Activated T-helper 2 cell treated with anti-CD3 and anti-CD28 coated beads, Interferon-gamma antibody, Interleukin-2, Interleukin-4, amounts not matched to agents 10 μg/mL and 5 μg/mL and 100 μg/mL, durations not matched to agents 14 hours and 24 hours and 36 hours (primary cell): ENCODE measurements at places on chromosomes 13 and 19.

DNA sequence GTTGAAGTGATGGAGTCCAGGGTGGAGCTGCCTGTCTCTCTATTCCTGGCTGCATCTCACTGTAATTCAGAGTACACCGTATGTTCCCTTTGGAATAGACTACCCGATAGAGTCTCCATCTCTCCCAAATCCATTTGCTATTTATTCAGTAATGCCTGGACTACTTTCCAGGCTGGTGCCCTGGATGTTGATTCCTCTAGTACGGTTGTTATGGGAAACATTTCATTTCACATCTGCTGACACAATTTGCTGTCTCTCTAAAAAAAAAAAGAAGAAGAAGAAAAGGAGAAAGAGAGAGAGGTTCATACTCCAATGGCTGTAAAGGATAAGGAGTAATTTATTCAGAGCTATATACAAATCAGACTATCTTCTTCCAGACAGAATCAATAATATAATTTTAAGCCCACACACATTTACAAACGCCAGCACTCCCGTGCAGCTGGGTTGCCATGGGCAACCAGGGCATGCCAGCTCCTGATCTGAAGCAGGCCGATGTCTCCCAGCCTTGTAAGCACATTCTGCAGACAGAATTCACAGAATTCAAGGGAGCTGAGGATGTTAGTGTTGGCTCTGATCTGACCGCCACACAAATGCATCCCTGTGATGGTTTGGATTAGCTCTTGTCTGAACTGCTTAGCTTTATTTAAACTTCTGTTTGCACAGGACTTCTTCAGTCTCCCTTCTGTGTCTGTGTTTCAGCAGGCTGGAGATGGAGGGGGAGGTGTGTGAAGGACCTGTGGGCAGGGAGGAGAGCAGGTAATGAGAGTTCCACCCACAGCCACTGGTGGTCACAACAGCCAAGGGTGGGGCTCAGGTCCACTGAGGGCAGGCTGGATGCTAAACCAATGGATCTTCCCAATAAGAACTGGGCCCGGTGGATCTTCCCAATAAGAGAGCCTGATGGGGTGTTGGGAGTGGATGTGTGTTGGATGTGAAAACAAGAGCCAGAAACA, 66.0 kb downstream of the TEX26 start:
- no peaks in the 10 kb centered on the region for H3K4me1 ChIP-seq
- peaks cover 23% of the 10 kb centered on the region for H3K27me3 ChIP-seq

GRCh38 chr19:6914321-6914720, 26.9 kb downstream of the ADGRE1 start:
- DNase-seq = no peak
- no peaks in the 10 kb centered on the region for H3K4me1 ChIP-seq
- H3K27me3 ChIP-seq = no peaks in the 10 kb centered on the region
- no peak overlapping the region for H3K4me3 ChIP-seq
- peaks cover 6% of the 10 kb centered on the region for H3K36me3 ChIP-seq

DNA sequence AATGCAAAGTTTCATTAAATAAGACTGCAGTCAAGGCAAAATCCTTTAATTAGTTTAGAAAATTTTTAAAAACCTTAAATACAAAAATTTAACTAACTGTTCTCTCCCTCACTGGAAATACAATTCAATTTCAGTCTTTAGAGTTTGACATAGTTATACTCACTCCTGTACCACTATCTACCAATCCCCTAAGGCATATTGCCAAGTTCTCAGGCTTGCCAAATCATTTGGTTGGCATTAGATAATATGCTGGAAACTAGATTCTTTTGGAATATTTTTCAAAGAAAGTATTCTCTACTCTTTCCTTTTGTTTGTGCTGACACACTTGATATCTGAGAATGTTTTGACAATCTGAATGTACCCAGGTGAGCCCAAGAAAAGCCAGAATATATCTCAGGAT, 77.2 kb downstream of the TSC22D1 start:
- H3K4me1 ChIP-seq = no peaks in the 10 kb centered on the region
- H3K27ac ChIP-seq = no peak overlapping the region
- no peaks in the 10 kb centered on the region for H3K27me3 ChIP-seq
- no peaks in the 10 kb centered on the region for H3K36me3 ChIP-seq
- no peak overlapping the region for H3K4me3 ChIP-seq

- H3K36me3 ChIP-seq = no peaks in the 10 kb centered on the region
- peaks cover 11% of the 10 kb centered on the region for H3K4me1 ChIP-seq
- DNase-seq = no peak
- H3K27me3 ChIP-seq = no peaks in the 10 kb centered on the region
- no peak overlapping the region for H3K4me3 ChIP-seq
Observed at GRCh38 chr13:24631922-24632321, 48.3 kb upstream of the ATP12A start.

DNA sequence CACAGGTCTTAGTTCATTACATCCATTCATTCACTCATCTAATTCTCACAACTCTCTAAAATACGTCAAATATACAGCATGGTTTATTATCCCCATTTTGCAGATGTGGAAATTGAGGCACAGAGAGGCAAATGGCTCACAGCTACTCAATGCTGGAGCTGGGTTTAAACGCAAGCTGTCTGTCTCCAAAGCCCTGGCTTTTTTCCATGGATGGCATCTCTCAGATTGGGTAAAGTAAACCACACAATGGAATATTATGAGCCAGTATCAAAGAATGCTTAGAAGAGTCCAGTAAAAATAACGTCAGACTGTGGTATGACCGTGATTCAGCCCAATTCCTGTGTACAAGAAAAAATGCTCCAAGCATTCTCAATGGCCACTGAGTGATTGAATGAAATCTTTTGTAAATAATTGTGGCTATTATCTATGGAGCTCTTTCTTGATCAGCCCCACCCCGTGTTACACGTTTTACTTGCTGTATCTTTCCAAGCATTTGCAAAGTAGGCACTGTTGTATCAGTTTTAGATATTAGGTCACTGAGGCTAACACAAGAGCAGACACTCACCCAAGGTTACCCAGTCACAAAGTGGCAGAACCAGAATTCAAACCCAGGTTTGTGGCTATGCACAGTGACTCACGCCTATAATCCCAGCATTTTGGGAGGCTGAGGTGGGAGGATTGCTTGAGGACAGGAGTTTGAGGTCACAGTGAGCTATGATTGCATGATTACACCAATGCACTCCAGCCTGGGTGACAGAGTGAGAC, 5.5 kb upstream of the ACP7 start:
- H3K27ac ChIP-seq = no peak overlapping the region
- H3K27me3 ChIP-seq = peaks cover 25% of the 10 kb centered on the region
- no peaks in the 10 kb centered on the region for H3K36me3 ChIP-seq
- DNase-seq = no peak

DNA sequence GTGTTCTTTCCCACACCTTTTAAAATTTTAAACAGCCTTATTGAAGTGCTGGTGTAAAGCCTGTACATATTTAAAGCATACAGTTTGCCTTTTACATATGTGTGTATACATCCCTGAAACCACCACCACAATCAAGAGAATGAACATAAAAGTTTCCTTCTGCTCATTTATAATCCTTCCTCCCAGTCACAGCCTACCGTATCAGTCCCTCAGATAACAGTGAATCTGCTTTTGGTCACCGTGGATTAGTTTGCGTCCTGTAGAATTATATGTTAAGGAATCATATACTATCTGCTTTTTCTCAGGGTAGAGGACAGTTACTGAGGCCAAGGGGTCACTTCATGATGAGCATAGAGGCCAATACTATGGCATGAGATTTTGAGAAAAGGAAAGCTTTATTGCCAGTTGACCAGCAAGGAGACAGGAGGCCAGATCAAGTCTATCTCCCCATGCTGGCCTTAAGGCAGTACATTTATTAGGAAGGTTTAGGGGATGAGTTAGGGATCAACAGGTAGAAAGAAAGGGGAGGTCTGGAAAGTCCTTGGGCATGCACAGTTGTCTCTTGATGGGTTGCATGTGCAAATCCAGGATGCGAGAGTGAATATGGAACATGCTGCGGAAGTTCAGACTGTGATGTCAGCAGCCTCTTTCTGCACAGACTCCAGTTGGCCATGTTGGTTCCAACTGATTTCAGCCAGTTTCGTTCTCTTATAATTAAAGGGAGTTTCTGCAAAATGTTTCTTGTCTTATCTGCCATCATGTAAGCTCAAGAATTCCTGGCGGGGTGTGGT, 36.3 kb upstream of the LSM14A start:
- H3K4me1 ChIP-seq = peaks cover 10% of the 10 kb centered on the region
- H3K27me3 ChIP-seq = peaks cover 6% of the 10 kb centered on the region
- no peak overlapping the region for H3K27ac ChIP-seq
- H3K36me3 ChIP-seq = no peaks in the 10 kb centered on the region
- H3K4me3 ChIP-seq = peak overlapping the region; percentile 88

DNA sequence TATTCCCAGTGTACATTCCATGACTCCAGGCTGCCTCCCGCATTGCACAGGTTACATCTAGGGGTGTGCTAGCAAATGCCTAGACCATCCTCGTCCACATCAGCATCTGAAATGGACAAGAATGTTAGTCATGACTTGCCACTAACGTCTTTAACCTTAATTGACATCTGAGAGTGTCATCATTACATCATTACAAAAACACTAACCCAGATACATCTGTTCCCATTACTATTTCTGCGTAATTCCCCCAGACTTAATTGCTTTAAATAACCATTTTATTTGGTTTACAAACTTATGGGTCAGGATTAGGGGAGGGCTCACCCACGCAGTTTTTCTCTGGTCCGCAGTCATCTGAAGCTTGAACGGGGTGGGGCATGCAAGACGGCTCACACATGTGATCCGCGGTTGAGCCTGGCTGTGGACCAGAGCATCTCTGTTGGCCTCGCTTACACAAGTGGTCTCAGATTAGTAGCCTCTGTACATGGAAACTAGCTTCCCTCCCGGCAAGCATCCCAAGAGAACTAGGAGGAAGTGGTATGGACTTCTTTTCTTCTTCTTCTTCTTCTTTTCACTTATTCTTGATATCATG, 15.9 kb downstream of the KL start:
- H3K4me3 ChIP-seq = no peak overlapping the region
- DNase-seq = no peak

- peaks cover 39% of the 10 kb centered on the region for H3K36me3 ChIP-seq
- H3K27ac ChIP-seq = no peak overlapping the region
- no peak for DNase-seq
- H3K27me3 ChIP-seq = no peaks in the 10 kb centered on the region
- H3K4me1 ChIP-seq = no peaks in the 10 kb centered on the region
Observed at GRCh38 chr13:28429685-28430290, 65.1 kb downstream of the FLT1 start.

DNA sequence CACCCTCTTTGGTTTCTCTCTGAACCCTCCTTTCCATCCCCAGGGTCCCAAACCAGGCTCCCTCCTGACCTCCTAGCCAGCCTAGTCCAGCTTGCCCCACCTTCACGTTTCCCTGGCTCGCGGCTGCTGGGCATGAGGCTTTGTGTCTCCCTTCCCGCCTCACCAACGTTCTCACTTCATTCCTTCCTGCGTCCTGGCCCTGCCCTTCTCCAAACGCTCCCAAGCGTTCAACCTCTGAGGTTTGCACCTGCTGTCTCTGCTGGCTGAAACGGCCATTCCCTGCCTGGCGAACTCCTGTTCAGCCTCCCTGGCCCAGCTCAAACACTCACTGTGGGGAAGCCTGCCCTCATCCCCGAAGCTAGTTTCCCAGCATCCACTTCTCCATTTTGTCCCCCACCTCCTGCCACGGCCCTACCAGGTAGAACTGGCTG, 12.4 kb downstream of the EPS8L1 start:
- no peak for DNase-seq
- no peak overlapping the region for H3K27ac ChIP-seq
- peaks cover 29% of the 10 kb centered on the region for H3K36me3 ChIP-seq
- H3K27me3 ChIP-seq = peaks cover 36% of the 10 kb centered on the region
- no peak overlapping the region for H3K4me3 ChIP-seq

DNA sequence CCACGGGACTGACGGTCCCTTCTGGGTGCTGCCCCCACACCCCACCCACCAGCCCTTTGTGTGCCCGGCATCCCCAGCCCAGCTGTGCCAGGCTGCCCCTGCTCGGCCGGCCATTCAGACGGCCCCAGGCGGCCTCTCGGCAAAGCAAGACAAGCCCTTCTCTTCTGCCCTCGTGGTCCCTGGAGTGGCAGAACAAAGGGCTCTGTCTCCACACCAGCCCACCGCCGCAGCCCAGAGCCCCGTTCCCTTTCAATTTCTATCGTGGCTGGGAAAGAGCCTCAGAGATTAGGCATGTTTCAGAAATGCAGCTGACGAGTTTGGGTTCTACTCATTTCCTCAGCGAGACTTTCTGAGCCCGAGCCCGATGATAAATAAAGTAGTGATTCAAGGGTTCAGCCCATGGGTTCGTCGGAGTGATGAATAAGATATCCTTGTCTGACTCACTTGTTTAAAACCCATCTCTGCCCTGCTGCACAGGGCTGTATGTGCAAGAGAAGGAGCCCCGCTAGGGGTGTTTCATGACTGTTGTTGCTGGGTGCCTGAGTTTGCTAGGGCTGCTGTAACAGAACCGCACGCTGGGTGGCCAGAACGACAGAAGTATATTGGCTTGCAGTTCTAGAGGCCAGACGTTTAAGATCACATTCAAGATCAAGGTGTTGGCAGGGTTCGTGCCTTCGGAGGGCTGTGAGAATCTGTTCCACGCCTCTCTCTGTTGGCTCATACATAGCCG, 4.3 kb downstream of the MYO9B start:
- peaks cover 35% of the 10 kb centered on the region for H3K36me3 ChIP-seq
- H3K4me3 ChIP-seq = peak overlapping the region; percentile 69
- H3K4me1 ChIP-seq = peaks cover 36% of the 10 kb centered on the region
- H3K27ac ChIP-seq = peak overlapping the region; percentile 79

DNA sequence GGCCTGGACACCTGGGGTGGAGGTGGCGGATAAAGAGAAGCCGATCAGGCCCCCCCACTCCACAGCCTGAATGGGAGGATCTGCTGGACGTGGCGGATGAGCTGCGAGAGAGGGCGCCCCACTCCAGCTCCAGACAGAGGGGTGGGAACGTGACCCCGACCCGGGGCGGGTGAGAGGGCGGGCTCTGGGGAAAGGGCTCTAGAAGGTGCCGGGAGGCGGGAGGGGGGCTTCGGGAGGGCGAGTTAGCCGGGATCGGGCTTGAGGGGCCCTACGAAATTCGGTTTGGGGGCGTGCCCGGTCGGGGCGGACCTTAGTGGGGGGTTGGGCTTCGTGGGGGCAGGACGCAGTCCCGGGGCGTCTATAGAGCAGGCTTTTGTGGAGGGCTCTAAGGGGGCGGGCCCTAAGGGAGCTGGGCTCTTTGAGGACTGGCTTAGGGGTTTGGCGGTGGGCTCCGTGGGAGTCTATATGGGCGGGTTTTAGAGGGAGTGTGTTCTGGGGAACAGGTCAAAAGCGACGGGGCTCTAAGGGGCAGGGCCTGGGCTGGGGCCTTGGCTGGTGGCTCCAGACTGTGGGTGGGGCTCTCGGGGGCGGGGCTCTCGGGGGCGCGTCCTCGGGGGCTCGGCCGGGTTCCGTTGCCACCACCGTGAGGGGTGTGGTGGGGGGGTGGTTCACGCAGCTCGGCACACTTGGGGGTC, 4.1 kb upstream of the NANOS3 start:
- H3K36me3 ChIP-seq = no peaks in the 10 kb centered on the region
- DNase-seq = no peak
- peaks cover 11% of the 10 kb centered on the region for H3K4me1 ChIP-seq
- no peak overlapping the region for H3K27ac ChIP-seq
- peak overlapping the region; percentile 76 for H3K4me3 ChIP-seq

DNA sequence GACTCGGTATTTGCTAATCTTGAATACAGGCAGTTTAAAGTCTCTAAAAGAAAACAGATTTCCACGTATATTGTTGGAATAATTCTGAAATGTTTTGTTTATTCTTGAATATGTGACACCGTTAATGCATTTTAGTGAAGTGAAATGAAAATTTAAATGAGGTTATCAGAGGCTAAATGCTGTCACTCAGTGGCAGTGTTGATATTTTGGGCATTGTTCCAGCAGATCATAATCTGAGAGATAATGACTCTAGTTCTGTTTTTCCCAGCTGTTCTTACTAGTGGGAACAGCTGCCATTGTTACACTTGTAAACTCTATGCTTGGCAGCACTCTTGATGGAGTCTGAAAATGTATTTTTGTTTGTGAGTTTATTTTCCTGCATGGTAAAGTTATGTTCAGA, 365.6 kb upstream of the SLC10A2 start:
- no peaks in the 10 kb centered on the region for H3K36me3 ChIP-seq
- H3K27me3 ChIP-seq = no peaks in the 10 kb centered on the region
- H3K4me1 ChIP-seq = no peaks in the 10 kb centered on the region
